ENCODE measurements at places on chromosomes 5 and 9.

DNA sequence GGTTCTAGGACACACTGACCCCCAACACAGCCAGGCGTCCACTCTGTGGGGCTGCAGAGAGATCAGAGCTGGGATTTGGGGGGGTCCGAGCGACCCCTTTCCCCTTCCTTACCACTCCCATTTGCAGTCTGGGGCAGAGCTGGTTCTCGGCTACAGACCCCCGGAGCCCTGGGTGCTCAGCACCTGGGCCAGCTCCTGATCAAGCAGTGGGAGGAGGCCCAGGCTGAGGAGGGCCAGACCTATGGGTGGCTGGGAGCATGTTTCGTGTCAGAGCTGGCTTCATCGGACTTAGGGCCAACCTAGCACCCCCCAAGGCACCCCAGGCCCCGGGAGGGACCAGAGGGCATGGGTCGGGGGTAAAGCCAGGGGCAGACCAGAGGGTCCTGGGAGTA lies 7.6 kb downstream of the GRIN1 start:
- DNase-seq = no peak

DNA sequence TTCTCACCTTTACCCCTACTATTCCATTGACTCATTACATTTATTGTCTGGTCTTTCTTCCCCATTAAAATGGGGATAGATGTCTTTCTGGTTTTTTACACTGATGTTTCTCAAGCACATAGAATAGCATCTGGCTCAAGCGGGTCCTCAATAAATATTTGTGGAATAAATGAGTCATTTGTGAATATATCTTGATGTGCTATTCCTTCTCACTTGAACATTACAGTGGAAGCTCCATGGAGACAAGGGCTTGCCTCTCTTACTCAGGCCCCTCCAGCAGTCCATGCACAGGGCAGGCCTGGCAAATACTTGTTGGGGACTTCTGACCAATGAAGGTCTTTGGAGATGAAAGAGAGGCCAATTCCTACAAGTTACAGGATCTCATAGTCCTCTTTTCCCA lies 151.7 kb upstream of the TAS2R1 start:
- no peak for DNase-seq

DNA sequence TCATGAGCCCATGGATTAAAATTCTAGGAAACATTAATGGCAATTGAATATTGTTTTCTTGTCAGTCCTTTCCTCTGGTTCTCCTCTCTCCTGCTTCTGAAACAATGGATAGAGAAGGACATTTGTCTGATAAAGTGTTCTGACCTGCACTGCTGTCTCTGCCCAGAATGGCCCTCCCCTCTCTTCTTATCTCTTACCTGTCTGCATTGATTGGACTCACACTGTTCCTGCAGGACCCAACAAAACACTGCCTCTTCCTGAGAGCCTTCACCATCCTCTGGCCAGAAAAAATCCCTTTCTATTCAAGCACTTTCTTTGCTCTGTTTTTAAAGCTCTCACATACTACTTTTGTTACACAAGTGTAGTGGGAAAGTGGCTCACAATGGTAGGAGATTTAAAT lies 143.8 kb upstream of the DHFR start:
- DNase-seq = no peak

DNA sequence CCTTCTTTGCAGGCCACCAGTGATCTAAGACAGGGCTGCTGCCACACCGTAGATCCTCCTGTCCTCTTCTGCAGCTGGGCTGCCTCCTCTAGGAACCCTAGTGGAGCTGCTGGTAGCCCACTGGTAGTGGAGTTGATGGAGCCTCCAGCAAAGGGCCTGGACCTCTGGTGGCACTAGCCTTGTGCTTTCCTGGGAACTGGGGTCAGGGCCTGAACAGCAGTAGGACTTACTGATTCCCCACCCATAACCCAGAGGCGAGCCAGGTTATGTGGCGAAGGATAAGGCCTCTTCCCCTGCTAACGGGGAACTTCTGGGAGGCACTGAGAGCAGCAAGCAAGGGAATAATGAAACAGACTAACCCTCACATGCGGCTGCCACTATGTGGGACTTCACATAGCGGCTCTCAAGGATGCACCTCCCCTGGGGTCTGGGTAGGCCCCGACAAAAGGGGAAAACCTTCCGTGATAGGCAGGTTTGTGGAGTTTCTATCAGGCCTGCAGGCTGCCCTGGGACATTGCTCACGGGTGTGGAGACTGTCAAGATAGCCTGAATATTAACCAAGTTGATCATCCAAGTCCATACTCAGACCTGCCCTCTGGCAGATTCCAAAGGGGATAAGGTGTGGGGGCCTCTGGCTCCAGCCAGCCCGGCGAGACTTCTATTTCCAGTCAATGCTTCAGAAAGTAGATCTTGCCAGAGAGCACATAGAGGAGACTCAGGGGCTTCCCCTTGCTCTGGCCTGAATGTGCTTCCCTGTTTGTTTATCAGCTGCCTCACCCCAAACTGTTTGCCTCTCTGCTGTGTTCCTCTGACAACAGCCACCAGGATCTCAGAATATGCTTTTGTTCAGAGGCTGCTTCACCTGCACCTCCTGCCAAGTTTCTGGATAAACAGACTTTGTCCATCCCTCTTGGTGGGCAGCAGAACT lies 7.4 kb downstream of the SLC22A4 start:
- DNase-seq = no peak

- DNase-seq = no peak
These were observed 3.0 kb downstream of the HNRNPAB start for GRCh38 chr5:178207183-178207916.

Data from CD4-positive, alpha-beta T cell treated with Interleukin-2 at 100 ng/mL for 4 hours (primary cell).